RWPE1 (cell line): ENCODE measurements at places on chromosomes 7 and 10.

DNA sequence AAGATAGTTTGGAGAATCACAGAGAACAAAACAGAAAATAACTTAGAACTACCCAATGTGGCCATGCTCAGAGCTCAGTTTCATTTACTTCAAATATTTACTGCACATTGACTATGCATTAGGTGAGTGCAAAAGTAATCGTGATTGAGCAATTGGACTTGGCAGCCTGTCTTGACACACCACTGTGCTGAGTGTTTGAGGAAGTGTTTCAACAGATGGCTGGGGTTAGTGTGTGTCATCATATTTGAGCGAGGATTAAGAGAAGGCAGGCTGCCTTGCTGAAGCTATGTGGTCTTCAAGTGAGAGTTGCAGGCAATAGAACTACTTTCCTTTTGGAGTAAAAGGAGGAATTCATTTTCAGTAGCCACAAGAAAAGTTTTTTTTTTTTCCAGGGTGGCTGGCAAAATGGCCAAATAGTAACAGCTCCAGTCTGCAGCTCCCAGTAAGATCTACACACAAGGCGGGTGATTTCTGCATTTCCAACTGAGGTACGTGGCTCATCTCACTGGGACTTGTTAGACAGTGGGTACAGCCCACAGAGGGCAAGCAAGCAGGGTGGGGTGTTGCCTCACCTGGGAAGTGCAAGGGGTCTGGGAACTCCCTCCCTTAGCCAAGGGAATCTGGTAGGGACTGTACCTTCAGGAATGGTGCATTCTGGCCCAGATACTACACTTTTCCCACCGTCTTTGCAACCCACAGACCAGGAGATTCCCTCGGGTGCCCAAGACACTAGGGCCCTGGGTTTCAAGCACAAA is 37.6 kb downstream of the AKR1C4 start:
- DNase-seq = peak; percentile 73

DNA sequence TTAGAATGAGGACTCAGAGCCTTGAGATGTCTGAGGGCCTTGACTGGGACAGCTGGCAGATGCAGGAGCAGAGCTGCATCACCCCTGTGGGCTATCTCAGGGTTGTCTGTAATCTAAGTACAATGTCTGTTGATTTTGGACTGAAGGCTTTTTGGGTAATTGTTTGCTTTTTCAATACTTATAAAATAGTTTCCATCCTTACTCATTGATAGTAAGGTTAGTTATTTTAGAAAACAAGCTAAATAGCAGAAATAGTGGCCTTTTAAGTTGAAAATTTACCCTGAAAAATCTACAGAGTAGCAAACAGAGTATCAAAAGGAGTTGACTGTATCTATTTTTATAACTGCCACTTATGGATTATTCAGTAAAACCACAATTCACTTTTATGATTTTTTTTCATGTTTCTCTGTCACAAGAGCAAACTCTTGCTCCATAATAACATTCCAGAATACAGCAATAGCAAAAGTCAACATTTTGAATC is 179.7 kb downstream of the CFTR start:
- no peak for DNase-seq

DNA sequence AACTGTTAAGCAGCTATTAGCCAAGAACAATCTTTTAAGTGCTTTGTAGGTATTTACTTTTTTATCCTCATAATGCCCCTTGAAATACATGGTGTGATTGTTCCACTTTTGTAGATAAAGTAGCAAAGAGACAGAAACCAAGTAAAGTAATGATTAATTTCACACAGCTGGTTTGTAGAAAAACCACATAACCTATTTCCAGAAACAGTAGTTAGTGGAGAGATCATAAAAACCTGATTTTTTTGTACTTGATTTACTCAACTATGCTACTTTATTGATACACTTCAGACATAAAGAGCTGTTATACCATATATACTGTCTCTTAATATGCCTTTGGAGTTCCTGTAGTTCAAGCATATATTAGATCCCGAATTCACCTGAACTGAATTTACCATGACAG is 118.4 kb downstream of the SEMA3A start:
- DNase-seq = no peak

GRCh38 chr7:11710377-11710776 is 121.6 kb downstream of the THSD7A start:
- DNase-seq = no peak

GRCh38 chr7:44387389-44387788 is 62.0 kb upstream of the CAMK2B start:
- no peak for DNase-seq

DNA sequence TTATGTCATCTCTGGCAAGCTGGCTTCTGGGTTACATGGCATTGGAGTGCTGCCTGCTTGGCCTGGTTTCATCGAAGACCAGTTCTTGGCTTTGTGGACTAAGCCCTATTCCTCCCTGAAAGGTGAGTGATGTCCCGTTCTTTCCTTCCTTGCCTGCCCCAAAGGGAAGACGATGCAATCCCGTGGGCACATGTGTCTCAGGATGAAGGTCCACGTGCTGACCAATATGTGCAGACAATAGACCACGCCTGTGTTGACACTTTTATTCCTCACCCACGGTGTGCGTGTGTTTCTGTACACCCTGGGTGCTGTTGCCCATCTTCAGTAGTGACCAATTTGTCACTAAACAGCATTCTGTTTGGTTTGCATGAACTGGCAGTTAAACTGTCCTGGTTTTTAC is 28.6 kb upstream of the SHH start:
- no peak for DNase-seq

DNA sequence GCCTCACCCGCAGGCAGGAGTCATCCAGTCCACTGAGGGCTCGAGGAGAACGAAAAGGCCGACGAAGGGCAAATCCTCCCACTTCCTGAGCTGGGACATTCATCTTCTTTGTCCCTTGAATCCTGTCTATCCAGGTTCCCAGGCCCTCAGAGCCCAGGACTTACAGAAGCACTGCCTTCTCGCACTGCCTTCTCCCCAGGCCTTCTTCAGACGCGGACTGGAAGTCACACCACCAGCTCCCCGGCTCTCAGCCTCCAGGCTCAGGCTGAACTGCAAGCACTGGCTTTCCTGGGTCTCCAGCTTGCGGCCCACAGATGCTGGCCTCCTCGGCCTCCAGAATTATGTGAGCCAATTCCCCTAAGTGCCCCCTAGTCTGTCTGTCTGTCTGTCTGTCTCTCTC is 6.4 kb upstream of the MMP21 start:
- DNase-seq = no peak

GRCh38 chr7:79436378-79436777 is 17.1 kb downstream of the MAGI2 start:
- DNase-seq = no peak

DNA sequence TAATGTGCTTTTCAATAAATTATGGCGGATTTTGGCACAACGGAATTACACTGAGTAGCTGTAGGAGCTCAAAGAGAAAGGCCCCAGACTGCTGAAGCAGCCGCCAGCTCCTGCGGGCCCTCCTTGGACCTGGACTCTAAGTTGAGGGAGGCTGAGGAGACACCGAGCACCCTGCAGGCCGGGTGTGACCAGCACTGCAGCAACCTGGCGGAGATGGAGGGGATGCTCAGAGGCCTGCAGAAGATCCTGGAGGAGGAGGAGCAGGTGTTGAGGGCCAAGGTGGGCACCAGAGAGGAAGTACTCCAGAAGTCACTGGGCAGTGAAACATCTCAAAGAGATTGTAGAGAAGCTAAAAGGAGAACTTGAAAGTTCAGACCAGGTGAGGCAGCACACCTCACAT is 33.0 kb upstream of the POM121L12 start:
- DNase-seq = no peak

DNA sequence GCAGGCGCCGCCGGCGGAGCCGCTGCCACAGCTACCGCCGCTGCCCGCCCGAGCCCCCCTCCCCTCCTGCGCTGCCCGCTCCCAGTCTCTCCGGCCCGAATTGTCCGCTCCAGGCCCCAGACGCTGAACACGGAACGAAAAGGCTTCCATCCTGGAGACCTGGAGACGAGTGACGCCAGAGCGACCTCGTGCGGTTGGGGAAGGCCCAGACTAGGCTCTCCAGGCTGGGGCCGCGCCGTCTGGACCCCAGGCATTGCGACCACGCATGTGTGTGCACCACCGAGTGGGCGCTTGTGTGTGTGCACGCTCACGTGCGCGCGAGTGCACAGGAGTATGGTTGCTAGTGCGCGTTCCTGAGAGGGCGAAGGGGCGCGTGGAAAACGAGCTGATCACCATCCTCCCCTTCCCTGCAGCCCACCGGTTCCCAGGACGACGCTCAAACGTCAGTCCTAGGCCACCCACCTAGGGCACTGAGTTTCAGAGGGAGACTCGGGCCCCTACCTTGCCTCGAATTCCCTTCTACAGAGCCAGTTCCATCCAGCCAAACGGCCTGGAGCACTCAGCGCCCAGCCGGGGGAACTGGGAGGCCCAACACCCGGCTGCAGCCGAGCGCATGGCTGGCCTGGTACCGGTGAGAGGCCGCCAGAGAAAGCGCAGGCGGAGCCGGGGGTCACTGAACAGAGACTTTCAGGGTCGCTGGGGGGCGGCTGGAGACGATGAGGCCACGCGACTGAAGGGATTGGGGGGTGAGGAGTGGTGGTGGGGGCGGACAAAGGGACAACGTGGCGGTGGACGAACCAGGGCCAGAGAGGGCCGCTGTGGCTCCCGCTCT is 11.6 kb downstream of the LBX1 start:
- DNase-seq = no peak

DNA sequence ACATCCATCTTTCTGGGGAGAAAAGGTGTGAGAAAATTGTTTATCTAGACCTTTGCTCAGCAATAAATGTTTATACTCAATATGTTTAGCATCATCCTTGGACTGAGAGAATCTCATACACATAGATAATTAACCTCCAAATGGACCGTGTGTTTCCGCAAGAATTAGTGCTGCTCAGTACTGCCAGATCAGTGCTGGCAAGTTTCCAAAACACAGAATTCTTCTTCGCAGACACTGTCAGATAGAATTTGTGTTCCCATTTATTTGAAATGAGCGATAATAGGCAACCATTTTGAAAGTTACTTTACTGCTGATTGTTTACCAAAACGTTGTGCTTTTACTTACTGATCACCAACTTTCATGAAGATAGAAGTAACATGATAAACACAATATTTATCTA is 33.7 kb downstream of the STAMBPL1 start:
- DNase-seq = no peak

DNA sequence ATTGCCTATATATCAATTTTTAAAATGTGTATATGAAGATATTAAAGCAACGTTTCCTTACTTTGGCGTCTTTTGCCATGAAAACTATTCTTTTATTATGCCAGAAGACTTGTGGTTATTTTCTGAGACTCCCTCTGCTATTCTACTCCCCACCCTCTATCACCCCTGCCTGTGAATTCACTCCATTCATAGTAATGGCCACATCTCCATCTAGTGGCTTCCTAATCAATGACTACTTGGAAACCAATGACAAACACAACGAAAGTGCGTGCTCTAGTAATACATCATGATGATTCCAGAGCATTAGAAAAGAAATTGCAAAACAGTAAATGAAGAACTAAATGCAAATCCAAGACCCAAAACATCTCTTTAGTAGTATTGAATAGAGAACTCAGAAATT is 186.7 kb upstream of the HGF start:
- DNase-seq = peak; percentile 3

DNA sequence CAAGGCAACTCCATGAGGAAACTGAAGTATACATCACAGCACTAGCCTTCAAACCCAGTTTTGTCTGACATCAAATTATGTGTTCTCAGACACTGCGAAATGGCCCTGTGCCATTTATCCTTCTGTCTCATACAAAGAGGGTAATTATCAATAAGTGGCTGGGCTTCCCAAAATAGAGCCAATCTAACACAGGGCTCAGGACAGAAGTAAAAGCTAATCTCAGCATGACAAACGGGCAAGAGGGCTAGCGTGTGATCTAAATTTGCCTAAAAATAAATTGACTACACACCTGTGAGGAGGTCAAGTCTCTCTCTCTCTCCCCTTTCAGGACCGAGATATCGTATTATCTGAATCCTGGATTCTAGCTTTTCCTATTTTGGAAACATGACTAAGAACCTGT is 67.2 kb downstream of the DGKB start:
- no peak for DNase-seq

DNA sequence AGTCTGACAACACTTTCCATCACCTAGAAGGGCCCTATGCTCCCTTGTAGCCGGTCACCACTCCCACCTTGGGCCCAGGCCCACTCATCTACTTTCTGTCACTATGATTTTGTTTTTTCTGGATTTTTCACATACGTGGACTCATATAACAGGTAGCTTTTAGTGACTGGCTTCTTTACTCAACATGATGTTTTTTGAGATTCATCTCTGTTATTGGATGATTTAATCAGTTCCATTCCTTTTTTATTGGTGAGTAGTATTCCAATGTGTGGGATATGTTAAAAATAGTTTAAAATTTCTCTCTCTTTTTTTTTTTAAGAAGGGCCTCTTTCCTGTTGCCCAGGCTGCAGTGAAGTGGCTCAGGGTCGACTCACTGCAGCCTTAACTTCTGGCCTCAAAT is 9.3 kb downstream of the PALD1 start:
- DNase-seq = no peak

DNA sequence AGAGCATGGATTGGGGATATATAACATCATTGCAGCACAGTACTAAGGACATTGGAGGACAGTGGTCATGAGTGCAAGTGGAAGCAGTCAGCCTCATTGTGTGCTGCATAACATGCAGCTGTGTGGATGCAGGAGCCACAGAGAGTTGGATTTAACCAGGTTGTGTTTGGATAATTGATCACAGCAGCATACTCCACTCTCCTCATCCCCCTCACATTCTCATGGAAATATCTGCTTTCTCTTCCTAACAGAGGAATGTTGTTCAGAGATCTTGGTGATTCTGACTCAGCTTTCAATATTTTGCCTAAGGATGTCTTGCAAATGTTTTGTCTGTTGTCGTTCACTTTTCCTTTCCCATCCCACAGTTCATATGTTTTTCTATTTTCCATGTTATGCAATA is 31.8 kb upstream of the LSM8 start:
- DNase-seq = no peak

DNA sequence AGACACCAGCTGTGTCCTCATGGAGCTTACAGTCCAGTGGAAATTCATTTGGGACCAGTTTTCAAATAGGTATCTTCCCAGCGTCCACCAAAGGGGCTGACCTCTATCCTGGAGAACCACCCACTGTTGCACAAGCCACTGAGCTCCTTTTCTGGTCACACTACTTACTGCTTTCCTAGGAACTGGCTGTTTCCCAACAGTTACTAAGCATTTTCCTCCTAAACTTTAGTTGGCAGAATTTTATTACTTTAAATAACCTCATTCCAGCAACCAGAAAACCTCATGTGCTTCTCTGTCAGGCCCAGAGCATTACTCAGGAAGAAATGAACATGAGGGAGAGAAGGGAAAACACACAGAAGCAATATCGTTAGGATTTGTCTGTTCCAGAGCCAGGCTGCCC is 183.1 kb downstream of the GPAM start:
- no peak for DNase-seq

GRCh38 chr10:50614444-50615137 is 9.2 kb downstream of the SGMS1 start:
- DNase-seq = no peak

GRCh38 chr7:1897076-1897860 is 227.2 kb downstream of the ELFN1 start:
- no peak for DNase-seq

- DNase-seq = no peak
Measured at GRCh38 chr7:82230811-82231581, 212.6 kb downstream of the CACNA2D1 start.
